ENCODE measurements at places on chromosomes 6 and 20.

- no peak for DNase-seq
These were observed at the start of gene RNASET2 for GRCh38 chr6:166956444-166957086. TSS of gene RNASET2 (minus strand) at chr6:166956550. CDS start at chr6:166956182, 368 bp downstream.

- DNase-seq, result no peak
These were observed 926 bp downstream of the MYLIP start for GRCh38 chr6:16129623-16130401.

DNA sequence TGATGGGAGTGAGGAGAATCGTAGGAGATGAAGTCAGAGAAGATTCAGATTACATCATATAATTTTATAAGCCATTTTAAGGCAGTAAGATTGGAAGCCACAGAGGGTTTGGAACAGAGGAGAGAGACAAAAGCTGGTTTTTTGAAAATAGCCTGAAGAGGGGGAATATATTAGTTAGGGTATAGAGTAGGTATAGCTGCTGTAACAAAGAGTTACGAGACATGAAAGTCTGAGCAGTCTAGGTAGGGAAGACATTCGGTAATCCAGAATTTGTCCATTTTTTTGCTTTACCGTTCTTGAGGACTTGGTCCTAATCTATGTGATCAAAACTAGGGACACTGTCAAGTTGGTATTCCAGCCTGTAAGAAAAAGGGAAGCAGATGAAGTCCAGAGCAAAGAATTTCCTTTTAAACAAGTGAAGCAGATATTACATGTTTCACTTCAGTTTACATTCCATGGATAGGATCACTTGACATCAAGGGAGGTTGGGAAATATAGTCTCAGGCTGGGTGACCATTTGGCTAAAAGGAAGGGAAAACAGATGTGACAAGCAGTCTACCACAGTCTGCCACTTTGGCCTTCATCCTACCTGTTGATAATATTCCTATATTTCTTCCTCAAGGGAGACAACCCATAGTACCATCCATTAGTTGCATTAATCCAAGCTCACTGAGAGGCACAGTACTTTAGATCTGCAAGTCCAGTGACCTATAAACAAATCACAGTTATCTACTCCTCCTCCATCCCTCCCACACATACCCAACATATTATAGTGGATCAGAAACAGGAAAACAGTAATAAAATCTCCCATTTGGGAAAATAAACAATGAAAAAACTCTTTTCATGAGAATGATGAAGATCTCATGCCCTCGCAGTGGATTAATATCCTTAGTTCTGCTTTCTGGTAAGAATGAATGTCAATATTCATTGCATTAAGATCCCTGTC lies 10.2 kb downstream of the FAM135A start:
- DNase-seq, result no peak

GRCh38 chr6:134817448-134817847 lies 132.5 kb downstream of the ALDH8A1 start:
- DNase-seq, result no peak

GRCh38 chr6:133753756-133754155 lies 135.2 kb upstream of the TCF21 start:
- DNase-seq, result no peak

Measured in vagina (tissue), 2 donors.